ENCODE measurements at places on chromosomes 11 and 22. TPM values are rescaled to one million over a fixed set of nuclear protein-coding genes. Genes with fewer than 3 reads are reported as not detected.

- DNase-seq, result no peak
Measured at GRCh38 chr22:32854351-32854804, 52.9 kb downstream of the TIMP3 start.

DNA sequence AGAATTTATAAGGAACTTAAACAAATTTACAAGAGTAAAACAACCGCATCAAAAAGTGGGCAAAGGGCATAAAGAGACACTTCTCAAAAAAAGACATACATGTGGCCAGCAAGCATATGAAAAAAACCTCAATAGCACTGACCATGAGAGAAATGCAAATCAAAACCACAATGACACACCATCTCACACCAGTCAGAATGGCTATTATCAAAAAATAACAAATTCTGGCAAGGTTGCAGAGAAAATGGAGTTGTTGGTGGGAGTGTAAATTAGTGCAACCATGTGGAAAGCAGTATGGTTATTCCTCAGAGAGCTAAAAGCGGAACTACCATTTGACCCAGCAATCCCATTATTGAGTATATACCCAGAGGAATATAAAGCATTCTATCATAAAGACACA lies 866.8 kb upstream of the TENM4 start:
- DNase-seq, result no peak

DNA sequence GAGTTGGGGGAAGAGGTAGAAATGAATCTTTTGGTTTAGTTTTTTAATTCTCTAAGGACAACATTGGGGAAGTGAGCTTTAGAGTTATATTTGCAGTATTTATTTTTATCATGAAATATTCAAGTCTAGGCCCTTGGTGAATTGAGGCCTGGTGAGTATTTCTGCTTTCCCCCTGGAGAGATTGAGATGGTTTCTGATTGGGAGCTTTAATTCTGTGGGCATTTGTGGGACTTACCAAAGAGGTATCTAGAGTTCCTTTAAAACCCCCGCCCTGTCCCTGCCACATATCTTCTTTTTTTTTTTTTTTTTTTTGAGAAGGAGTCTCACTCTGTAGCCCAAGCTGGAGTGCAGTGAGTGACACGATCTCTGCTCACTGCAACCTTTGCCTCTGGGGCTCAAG lies 9.6 kb downstream of the ACO2 start:
- DNase-seq, result no peak

- peak; percentile 37 for DNase-seq
Measured at GRCh38 chr11:12086271-12087074, 23.9 kb upstream of the MICAL2 start.

DNA sequence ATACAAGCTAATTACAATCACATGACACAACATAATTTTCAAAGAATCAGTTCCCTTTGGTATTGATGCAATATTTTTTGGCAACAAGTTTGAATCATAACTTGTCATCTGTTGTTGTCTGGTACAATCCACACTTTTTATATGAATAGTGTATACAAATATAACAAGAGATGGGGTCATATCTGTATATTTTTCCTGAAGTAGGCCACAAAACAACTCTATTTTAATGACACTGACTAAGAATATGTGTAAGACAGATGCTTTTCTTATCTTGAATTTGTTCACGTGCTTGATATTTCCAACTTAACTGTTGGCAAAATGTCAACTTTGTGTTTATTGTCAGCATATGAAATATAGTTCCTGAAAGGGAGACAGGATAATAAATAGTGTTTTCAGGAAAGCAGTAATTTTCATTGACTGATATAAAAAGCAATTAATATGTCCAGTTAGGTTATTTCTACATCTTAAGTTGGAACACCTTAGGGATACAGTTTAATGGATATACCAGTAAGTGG lies 27.9 kb downstream of the NOX4 start:
- DNase-seq, result no peak

GRCh38 chr11:120001178-120002090 lies 136.5 kb downstream of the TRIM29 start:
- DNase-seq, result no peak

GRCh38 chr11:7637447-7638157 lies 35.7 kb downstream of the CYB5R2 start:
- DNase-seq, result no peak

The APLNR gene
- total RNA-seq, result not detected

DNA sequence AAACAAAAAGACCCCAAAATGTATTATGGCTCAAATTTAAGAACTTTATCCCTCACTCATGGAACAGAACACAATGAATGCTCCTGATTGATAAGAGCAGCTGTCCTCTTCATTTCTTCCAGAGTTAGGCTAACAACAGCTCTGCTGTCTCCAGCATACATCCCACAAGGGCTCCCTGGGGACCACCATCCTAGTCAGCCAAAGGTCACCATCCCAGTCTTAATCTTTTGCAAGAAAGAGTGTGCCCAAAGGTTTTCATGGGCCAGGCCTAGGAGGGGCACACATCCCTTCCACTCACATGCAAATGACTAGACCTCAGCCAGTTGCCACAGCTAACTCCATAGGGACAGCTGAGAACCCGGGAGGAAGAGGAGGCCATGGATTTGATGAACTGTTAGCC lies 555.3 kb downstream of the BUD13 start:
- DNase-seq, result no peak

DNA sequence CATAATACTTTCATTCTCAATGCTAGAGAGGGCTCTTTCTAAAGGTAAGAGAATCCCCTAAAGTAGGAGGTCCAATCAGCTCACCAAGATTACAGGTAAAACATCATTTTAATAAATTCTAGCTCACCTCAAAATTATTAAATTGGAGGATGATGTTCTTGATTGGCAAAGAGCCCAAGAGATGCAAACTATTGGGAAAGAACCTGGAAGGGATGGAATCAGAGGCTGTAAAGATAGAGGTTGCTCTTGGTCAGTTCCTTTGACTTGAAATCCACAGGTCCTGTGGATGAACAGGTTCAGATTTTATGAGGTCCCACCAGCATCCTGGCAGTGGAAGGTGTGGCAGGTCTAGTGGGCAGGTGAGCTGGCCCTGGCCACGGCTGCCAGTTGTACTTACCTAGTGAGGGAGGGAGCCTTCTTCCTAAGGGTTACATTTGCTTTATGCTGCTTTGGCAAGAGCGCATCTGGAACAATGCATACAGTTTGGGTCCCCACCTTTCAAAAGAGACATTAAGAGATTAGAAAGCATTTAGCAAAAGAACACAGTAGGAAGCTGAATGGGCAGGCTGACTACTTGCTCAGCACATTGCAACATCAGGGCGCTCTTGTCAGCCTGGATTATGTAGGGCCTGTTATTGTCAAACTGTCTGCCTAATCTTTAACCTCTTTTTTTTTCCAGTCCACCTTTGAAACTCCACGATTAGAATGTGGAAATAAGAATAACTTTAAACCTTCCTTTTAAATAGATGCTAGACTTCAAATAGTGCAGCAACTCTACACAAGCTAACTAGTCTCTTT lies 97.0 kb downstream of the RDX start:
- peak; percentile 20 for DNase-seq

DNA sequence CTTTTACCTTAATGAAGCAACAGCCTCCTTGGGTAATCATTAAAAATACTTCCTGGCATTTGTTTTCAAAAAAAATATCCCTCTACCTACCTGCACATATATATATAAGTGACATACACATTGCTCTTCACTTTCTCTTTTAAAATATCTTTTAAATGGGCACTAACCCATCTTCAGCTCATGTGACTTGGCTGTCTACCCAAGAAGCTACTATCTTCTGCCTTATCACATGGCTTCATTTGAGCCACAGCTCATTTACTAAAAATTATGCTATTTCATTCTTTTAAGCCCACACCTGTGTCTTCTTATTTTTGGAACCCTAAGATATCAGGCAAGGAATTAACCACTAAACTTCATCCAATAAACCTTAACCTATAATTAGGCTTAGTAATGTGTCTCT lies 37.0 kb upstream of the SOX6 start:
- no peak for DNase-seq

GRCh38 chr11:47235163-47235562 lies 13.5 kb downstream of the ACP2 start:
- DNase-seq, result no peak

DNA sequence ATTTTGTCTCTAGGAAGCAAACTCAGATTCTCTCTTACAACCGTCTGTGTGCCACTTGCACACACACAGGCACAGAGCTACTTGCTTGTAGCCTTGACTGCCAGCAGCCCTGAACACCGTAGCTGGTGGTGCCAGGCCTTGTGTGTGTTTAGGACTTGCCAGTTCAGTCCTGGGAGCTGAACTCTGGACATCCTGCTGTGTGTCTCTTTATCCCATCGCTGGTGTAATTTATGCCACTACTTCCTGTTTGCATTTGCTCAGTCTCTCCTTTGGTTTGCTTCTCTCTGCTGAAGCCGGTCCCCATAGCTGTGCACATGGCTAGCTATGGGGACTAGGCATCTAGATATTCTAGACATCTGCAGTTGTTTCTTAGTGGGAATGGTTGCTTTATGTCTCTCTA lies 24.0 kb downstream of the MARK2 start:
- peak; percentile 89 for DNase-seq

DNA sequence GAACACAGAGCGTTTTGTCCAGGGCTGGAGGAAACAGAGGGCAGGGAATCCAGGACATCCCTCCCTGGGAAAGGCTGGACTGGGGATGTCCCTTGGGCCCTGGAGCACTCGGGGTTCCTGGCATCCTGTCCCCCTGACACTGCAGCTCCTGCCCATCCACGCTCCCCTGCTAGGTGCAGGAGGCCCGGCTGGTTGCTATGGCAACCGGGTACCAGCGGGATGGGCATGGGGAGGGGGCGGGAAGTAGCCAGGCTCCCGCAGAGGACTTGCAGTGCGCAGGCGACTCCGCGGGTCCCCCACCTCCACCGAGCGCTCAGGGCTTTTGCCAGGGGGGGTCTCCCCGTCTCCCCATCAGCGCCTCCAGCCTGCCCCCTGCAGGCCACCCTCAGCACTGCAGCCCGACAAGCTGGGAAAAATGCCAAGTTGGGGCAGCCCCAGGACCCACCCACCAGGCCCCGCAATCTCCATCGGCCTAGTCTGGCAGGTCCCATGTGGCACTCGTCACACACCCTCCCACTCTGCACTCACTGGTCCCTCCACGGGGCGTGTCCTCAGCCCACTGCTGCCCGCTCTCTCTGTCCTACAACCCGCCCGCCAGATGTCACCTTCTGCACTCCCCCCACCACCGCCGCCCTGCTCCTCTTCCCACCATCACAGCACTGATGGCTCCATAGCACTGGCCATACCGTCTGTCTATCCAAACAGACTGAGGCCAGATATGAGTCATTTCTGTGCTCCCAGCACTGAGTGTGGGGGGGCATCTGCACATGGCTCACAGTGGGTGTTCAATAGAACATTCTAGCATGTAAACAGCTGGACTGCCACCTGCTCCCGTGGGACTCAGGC lies 31.5 kb downstream of the KIAA0930 start:
- no peak for DNase-seq

GRCh38 chr22:32752326-32752725 lies 49.2 kb upstream of the TIMP3 start:
- DNase-seq, result no peak

GRCh38 chr11:66842501-66842895 lies 743 bp upstream of the RCE1 start:
- DNase-seq, result no peak

The ANO1 gene
- not detected for total RNA-seq

DNA sequence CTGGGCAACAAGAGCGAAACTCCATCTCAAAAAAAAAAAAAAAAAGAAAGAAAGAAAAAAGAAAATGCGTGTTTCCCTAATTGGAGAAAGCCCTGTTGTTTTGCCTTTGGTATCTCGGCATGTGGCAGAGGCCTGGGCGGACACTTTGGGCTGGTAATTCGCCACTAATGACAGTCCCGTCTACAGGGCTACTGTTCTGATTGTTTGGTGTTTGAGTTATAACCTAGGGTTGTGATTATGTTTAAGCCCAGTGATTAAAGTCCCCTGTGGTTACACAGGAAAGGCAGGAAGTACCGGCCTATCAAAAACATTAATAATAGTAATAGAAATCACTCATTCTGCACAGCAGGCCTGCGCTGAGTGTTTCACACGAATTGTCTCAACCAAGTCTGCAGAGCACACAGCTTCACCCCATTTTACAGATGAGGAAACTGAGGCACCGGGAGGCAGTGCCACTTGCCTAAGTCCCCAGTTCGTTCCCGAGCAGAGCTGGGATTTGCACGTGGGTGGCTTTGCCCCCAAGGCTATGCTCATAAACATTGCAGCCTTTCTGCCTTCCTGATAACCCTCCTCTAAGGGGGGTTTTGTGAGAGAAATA lies 39.1 kb upstream of the GRAMD4 start:
- no peak for DNase-seq

The MPPED2 gene
- total RNA-seq, result not detected

GRCh38 chr22:48494968-48495750 lies 1332.5 kb downstream of the BRD1 start:
- no peak for DNase-seq

The KAT5 gene
- 45.4 TPM for total RNA-seq

DNA sequence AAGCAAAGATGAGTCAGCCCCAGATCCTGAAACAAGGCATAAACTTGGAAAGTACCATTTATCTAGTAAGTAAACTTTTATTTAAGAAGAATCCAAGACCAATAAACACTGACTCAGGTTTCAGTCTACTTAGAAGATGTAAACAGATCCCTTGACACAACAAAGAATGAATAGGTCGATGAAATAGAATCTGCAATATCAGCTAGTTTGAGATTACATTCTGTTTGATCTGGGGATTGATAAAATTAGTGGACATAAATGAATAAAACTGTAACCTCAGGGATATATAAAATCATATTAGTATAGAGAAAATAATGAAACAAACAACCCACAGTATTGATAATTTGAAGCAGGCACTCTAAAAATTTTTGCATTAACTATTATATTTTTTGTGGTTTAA lies 708.9 kb downstream of the FAM181B start:
- no peak for DNase-seq

The TTC28 gene
- total RNA-seq, result 16.4 TPM

DNA sequence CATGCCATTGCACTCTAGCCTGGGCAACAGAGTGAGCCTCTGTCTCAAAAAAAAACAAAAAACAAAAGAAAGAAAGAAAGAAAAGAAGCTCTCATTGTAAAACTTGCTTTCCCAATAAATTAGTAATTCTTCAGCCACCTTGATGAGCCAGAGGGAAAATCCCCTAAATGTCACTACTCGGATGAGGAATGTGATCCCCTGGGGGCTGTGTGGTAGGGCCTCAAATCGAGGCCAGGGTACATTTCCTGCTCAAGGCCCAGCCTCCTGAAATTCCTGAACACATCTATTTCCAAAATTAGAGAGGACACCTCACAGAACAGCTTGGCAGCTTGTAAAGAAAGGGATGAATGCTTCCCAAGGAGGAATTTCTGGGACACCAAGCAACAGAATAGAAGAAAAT lies 147.1 kb upstream of the SESN3 start:
- DNase-seq, result no peak

The SYT12 gene
- not detected for total RNA-seq

GRCh38 chr11:131582021-131582525 lies 211.7 kb downstream of the NTM start:
- DNase-seq, result no peak

The C22orf42 gene
- total RNA-seq, result not detected

The CCDC73 gene
- total RNA-seq, result 0.11 TPM

DNA sequence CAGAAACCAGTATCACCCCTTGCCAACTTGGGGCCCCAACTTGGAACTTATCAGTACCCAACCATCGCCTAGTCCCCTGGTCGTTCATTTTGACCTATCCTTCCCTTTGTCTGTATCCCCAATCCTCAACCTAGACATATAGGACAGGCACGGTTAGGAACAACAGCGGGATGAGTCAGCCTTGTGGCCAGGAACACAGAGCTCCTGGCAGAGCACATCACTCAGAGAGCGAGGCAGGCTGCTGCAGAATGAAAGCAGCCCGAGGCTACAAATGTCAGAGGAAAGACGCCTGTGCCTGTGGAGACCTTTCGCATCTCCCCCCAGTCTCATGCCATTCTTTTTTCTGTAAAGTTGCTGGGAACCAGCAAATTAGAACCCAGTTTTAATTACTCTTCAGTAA lies 14.6 kb downstream of the DKK3 start:
- no peak for DNase-seq

All from HepG2 (cell line).